ENCODE measurements at places on chromosomes 11 and 22. TPM values are rescaled to one million over a fixed set of nuclear protein-coding genes. Genes with fewer than 3 reads are reported as not detected.

DNA sequence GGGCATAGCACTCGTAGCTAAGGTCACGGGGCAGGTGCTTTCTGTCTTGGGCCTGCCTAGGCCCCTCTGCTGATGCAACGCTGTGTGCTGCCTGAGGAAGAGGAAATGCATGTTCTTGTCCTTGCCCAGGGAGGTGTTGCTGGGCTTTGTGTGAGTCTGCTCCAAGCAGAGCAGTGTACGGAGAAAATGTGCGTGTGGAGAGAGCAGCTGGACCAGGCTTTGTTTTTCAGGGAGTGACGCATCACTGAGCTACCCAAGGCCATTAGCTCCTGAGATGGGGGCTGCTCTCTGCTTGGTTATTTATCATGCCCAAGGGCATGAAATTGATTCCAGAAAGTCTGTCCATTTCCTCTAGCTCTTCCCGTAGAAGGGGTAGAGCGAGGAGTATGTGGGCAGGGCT, 82.9 kb upstream of the THY1 start:
- DNase-seq: no peak
- no peak overlapping the region for H3K4me3 ChIP-seq
- H3K27ac ChIP-seq: no peak overlapping the region
- no peaks in the 10 kb centered on the region for H3K4me1 ChIP-seq
- H3K36me3 ChIP-seq: no peaks in the 10 kb centered on the region

- DNase-seq: no peak
- H3K4me1 ChIP-seq: no peaks in the 10 kb centered on the region
- no peaks in the 10 kb centered on the region for H3K36me3 ChIP-seq
- no peaks in the 10 kb centered on the region for H3K27me3 ChIP-seq
- no peak overlapping the region for H3K27ac ChIP-seq
- H3K4me3 ChIP-seq: no peak overlapping the region
Observed at GRCh38 chr11:81966340-81966739, 767.3 kb downstream of the FAM181B start.

- H3K27ac ChIP-seq: no peak overlapping the region
- no peaks in the 10 kb centered on the region for H3K27me3 ChIP-seq
- H3K4me1 ChIP-seq: peaks cover 4% of the 10 kb centered on the region
- no peak for DNase-seq
- H3K36me3 ChIP-seq: peaks cover 39% of the 10 kb centered on the region
- H3K4me3 ChIP-seq: no peak overlapping the region
Observed at GRCh38 chr11:863023-863909, 20.6 kb downstream of the TSPAN4 start.

DNA sequence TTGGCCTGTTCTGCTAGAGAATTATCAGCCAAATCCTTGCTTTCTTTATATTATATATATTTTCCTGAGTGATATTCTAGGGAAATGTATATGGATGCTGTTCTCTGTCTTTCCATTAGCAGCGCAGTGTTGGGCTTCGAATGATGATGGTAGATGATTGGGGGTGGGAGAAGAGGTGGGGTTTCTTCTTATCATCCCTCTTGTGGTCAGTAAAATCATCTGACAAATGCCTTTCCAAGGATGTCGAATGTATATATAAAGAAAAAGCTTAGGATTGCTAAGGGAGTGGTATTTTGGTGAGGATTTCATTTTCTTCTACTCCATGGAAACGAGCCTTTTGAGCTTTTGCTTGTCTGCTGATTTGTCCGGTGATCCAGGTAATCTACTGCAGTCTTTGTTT, 48.9 kb downstream of the ARHGEF12 start:
- no peak overlapping the region for H3K27ac ChIP-seq
- H3K4me1 ChIP-seq: peaks cover 74% of the 10 kb centered on the region
- H3K27me3 ChIP-seq: no peaks in the 10 kb centered on the region
- no peak overlapping the region for H3K4me3 ChIP-seq

F2 gene
- polyA plus RNA-seq: 0.56 TPM

HEPHL1 gene
- polyA plus RNA-seq: 0.01 TPM

Measured in psoas muscle (tissue), 8 donors.